Tongue (tissue), 3 donors: ENCODE measurements at places on chromosomes 4 and X. TPM values are rescaled to one million over a fixed set of nuclear protein-coding genes. Genes with fewer than 3 reads are reported as not detected.

RCHY1 gene
- total RNA-seq, result 43.1 TPM

- DNase-seq, result peak; percentile 22
Measured at GRCh38 chr4:92304606-92305005, 840 bp downstream of the GRID2 start.

BTC gene
- total RNA-seq, result 32.9 TPM

- peak; percentile 69 for DNase-seq
Measured at GRCh38 chr4:117134386-117134785, 49.0 kb upstream of the TRAM1L1 start.

SPIN4 gene
- total RNA-seq, result 9.8 TPM

RHOXF2 gene
- total RNA-seq, result not detected

CDS1 gene
- total RNA-seq, result 4.5 TPM

DNA sequence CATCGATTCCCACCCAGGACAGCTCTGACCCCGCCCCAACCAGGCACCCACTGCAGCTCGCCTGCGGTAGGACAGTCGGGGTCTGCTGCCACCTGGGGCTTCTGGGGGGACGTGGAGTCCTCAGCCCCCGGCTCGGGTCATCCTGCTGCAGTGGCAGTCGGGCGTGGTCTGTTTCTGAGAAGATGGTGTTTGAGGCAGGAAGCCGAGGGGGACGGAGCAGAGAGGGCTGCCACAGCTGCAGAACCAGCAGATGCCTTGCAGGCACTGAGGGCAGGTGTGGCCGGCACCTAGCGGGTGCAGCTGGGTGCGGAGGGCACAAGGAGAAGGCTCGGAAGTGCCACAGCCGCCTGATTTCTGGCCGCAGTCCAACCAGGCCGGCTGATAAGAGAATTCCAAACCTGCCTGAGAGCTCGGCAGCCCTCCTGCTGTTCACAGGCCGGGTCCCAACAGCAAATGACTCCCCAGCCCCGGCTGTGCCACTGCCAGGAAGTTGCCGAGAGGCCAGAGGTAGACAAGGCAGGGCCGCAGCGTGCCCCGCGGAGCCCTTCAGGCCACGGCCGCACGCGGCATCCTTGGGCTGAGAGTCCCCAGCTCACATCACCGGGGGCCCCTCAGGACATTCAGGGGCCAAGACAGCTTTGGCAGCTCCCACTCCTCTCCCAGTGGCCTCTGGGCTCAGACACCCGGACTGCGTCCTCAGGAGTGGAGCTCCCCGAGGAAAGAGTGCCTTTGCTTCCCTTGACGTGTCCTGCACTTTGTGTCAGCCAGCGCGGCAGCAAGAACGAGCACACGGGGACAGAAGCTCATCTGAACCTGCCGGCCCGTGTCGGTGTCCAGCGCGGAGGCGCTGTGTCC, 9.4 kb upstream of the CPLX1 start:
- no peak for DNase-seq
